Left forelimb (tissue), 1 donor: ENCODE measurements at places on chromosomes 1 and 21.

- no peak for DNase-seq
Measured at GRCh38 chr1:229383961-229384360, 41.1 kb upstream of the CCSAP start.

DNA sequence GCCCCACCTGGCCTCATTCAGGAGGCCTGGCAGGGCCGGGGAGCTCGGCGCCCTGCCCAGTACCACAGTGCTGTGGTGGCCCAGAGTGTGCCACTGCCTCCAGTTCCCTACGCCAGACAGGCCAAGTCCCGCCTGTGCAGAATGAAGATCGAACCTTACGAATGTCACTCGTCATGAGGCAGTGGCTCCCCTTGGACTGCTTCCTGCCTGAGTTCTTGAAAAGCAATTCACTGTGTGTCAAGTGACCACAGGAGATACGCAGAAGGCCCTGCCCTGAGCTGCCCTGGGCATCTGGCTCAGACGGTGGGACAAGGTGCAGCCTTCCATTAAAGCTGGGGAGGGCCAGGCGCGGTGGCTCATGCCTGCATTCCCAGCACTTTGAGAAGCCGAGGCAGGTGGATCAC is 49.6 kb upstream of the LRP8 start:
- peak; percentile 25 for DNase-seq

GRCh38 chr1:167638064-167638463 is 8.0 kb downstream of the RCSD1 start:
- no peak for DNase-seq

GRCh38 chr1:225544924-225545323 is 108.0 kb downstream of the ENAH start:
- DNase-seq: no peak

DNA sequence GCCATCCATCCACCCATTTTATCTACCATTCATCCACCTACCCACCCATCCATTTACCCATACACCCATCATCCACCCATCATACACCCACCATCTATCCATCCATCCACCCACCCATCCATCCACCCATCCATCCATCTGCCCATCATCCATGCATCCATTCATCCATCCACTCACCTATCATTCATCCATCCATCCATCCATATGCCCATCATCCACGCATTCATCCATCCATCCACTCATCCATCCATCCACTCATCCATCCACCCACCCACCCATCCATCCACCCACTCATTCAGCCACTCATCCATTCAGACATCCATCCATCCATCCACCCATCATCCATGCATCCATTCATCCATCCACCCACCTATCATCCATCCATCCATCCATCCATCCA is 31.9 kb upstream of the UTS2 start:
- no peak for DNase-seq

DNA sequence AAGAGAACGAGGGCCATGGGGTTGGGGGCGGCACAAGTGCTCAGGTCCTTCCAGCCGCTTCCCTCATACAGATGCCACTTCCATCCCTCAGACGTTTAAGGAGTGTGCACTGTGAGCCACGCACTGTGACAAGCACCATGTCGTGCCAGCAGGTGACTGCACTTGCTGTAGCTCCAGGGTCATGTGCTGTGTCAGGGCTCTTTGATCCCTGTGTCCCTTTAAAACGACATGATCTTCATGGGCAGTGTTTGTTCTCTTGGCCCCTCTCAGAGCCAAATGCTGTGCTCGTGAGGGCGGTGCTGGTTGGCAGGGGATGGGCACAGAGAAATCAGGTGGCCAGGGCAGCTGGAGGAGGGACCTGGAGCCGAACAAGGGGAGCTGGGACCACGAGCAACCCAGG is 19.9 kb downstream of the IL10RB start:
- no peak for DNase-seq

GRCh38 chr1:202173993-202174392 is 13.6 kb upstream of the PTPN7 start:
- no peak for DNase-seq

DNA sequence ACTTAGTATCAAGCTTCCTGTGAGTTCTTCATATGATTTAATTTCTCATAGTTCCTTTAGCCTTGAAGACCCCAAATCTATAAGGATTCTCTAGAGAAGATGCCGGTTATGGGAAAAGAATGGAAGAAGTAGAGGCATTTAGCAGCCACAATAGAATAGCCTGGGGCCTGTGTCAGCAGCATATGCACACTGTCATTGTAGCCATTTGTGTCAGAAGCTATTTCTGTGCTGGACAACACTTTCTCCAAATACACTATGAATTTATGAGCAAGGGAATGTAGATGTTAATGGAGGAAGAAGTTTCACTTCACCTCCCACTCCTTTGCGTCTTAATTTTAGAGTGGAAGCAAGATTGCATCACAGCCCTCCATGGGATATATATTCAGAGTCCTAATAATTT is 17.4 kb downstream of the JAM2 start:
- no peak for DNase-seq

- peak; percentile 18 for DNase-seq
Measured at GRCh38 chr1:234565132-234565531, 44.8 kb downstream of the IRF2BP2 start.

DNA sequence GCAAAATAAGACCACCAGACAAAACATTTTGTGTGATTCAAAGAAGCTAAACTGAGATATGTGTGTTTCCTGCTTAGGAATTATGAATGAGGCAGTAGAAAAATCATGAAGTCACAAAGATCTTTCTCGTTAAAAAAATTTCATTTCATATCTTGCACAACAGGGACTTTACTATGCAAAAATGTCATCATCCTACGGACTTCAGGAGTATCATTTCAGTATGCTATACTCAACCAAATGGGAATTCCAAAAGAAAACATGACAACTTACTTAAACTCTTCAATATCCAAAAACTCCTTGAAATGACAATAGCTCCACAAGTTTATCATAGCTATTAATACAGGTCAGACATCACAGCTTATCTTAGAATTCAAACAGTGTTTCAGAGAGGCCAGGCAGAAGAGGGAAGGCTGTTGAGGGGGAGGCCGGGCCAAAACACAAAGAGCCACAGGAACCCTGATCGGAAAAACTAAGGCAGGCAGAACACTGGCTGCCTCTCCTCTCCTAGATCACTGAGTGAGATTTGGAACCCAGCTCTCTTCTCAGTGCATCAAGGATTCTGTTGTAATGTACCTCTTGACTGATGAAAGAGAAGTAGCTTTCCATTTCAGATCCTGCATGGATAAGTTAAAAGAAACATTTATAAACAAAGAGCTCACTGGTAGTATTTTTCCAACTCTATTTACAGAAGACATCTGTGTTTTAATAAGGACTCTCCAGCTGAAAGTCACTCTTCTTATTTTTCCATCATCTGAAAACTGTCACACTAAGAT is 66.9 kb downstream of the TESK2 start:
- no peak for DNase-seq

- DNase-seq: peak; percentile 79
Measured at GRCh38 chr1:13699936-13700520, at the start of gene PRDM2. Gene PRDM2, plus strand, starts transcription at chr1:13700188. Its CDS starts 15,418 bp downstream, at chr1:13715606.

DNA sequence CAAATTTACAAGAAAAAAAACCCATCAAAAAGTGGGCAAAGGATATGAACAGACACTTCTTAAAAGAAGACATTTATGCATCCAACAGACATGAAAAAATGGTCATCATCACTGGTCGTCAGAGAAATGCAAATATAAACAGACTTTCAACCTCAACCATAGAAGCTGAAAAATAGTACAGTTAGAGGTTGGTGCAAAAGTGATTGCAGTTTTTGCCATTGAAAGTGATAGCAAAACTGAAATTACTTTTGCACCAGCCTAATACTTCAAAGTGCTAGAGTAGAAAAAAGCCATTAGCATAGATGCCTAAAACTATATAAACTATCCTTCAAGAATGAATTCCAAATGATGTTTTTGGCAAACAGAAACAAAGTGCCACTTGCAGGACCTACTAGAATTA is 365.8 kb upstream of the DPYD start:
- no peak for DNase-seq

- no peak for DNase-seq
Measured at GRCh38 chr1:37133276-37134145, 99.2 kb upstream of the GRIK3 start.

GRCh38 chr1:182484067-182484466 is 34.1 kb downstream of the RGSL1 start:
- no peak for DNase-seq

DNA sequence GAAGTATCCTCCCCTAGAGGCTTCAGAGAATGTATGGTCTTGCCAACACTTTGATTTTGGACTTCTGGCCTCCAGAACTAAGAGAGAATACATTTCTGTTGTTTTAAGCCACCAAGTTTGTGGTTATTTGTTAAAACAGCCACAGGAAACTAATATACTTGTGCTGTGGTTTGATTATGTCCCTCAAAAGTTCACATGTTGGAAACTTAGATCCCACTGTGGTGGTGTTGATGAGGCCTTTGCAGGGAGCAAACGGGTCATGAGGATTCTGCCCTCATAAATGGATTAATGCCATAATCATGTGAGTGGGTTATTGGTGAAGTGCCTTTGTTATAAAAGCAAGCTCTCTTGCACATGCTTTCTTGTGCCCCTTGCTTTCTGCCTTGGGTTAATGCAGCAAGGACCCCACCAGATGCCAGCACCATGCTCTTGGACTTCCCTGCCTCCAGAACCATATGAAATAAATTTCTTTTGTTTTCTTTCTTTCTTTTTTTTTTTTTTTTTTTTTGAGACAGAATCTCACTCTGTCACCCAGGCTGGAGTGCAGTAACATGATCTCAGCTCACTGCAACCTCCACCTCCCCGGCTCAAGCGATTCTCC is 157.3 kb downstream of the CLIC6 start:
- no peak for DNase-seq

DNA sequence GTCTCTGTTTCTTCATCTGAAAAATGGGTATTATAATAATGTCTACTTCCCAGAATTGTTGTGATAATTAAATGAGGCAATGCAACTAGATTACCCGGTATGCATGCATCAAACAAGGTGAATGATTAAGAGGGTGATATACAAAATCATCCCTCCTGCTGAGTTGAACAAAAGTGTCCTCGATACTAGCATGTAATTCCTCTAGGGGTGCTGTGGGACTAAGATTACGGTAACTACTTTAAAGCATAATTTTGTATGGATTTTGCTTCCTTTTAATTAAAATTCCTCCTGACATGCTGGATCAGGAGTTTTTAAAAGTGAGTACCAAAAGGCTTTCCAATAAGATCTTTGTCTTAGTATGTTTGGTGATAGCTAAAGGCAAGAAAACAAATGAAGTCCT is 98.7 kb upstream of the PRMT6 start:
- DNase-seq: no peak

DNA sequence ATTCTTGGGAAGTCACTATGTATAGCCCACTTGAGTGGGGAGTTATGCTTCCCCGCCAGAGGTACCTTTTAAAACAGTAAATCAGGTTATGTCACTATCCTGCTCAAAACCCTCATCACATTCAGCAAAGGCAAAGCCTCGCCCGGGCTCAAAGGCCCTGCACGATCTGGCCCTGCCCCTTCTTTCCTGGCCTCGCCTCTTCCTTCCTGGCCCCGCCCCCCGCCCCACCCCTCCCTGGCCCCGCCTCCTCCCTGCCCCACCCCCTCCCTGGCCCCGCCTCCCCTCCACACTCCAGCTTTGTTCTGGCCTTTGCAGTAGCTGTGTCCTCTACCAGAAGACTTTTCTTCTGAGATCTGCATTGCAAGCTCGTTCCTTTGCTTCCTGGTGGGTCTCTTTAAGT is 6.6 kb downstream of the LDLRAD2 start:
- DNase-seq: no peak

DNA sequence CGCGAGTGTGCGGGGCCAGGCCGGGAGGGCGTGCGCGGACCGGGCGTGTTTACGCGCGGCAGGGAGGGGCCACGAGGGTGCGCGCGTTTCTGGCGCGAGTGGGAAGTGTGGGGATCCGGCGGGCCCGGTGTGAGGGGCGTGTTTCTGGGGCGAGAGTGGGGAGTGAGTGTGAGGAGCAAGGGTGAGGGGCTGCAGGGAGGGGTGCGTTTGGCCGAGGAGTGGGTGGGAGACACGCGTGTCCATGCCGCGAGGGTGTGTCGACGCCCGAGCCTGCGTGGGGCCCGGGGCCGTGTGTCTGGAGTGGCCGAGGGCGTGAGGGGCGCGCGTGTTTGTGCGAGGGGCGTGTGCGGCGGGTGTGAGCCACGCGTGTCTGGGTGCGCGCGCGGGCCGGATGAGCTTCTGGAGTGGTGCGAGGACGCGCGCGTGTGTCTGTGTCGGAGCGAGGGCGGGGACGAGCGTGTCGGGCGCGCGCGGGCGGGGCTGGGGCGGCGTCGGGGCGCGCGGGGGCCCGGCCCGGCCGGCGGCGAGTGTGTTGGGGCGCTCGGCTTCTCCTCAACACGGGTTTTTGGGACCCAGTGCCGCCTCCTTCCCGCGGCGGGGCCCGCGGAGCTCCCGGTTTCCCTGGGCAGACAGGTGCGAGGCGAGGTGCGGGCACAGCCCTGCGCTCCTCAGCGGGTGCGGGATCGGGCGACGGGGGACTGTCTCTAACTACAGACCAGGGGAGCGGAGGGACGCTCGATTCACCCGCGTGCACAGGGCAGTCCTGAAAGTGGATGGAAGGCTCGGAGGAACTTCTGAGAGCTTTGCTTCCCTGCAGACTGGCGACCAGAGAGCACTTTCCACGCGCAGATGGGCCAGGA is 65.8 kb upstream of the VAMP3 start:
- DNase-seq: no peak

DNA sequence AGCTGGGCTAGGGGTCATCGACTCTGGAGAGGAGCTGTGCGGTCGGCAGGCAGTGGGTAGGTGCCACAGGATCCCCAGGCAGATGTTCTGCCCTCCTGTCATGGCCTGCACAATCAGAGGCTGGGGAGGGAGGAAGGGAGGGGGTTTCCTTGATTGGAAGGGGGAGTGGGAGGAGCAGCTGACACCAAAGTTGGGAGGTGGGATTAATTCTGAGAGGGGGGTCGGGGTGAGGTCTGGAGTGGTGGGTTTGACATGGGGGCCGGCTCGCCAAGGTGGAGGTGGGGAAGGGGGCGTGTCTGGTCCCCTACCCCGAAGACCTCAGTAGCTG is 651 bp upstream of the HPCA start:
- DNase-seq: no peak

- no peak for DNase-seq
Measured at GRCh38 chr1:114609826-114610225, 28.4 kb upstream of the BCAS2 start.

- no peak for DNase-seq
Measured at GRCh38 chr1:205339717-205340116, 17.0 kb downstream of the KLHDC8A start.

DNA sequence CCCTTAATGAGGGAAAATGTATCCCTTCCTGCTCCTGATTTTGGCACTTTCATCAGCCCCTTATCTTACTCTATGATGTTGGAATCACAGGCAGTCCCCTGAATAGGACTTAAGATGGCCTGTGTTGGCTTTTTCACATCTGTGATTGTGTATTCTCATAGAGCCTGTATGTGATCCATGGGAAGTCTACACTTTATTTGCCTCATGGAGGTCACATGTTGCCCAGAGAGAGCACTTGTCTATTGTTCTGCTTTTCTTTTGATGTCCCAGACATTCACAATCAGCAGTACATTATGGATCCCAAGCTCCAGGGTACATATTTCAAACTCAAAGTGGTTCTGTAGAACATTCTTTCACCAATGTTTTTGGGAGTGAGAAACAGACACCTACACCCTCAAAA is 885.2 kb upstream of the ADGRL2 start:
- DNase-seq: no peak
